ENCODE measurements at places on chromosomes 16 and 17.

DNA sequence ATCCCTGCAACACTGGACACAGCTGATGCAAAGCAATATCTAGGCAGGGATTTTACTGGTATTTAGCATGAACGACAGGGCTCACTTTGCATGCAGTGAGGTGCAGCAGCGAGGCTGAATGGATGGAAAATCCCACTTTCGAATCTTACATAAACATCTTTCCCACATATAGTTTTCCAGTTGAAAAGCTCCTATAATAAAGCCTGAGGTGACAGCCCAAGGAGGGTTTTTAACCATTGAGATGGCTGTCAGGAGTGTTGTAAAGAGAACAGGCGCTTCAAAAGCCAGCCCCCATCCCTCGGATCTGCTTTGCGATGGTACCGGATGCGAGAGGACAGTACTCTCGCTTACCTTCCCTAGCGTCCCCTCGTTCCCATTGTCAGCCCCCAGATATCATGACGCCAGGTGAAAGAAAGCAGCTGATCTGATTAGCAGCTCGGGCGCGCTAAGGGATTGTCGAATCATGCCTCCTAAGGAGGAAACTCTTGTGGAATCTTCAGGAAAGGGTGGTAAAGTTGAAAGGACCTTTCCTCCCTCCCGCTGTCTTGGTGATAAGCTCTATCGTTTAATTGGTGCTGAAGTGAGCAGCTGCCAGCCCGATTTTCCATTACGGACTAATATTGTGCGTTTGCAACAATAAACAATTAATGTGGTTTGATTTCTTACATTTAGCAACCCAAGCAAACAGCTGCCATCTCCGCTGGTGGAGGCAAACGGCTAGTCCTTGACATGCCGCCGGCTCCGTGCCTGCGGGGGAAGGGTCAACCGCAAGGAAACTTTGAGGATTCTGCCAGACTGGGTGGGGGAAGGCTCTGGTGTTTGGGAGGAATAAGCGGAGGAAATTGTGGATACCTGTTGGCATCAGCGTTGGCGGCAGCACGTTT, 1.8 kb downstream of the CDH8 start:
- peak; percentile 19 for DNase-seq

DNA sequence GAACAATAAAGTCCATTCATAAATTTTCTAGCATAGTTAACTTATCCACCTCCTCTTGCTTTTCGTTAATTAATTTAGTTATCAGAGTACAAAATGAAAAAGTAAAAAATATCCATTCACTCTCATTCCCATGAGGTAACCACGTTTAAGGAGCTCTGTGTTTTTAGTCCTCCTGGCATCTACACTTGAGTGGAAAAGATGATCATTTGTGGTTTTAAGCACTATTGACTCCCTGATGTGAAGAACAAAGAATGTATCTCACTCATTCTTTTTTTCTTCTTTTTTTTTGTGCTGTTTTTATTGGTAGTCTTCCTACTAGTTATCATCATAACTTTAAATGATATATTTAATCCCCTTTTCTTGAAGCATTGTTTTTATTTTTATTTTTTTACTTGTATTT, 26.1 kb downstream of the QPRT start:
- no peak for DNase-seq

GRCh38 chr17:8628609-8629169, 1.8 kb downstream of the MYH10 start:
- DNase-seq = no peak

GRCh38 chr16:21023509-21024202, 123.1 kb downstream of the LYRM1 start:
- DNase-seq = no peak

- DNase-seq = no peak
These were observed 11.8 kb downstream of the STARD3 start for GRCh38 chr17:39648616-39649366.

GRCh38 chr17:39793301-39793872, 55.6 kb downstream of the GRB7 start:
- no peak for DNase-seq
